Epithelial cell of prostate (primary cell): ENCODE measurements at places on chromosomes 3 and 15.

- no peak for DNase-seq
Measured at GRCh38 chr15:41930867-41931222, 37.0 kb upstream of the SPTBN5 start.

DNA sequence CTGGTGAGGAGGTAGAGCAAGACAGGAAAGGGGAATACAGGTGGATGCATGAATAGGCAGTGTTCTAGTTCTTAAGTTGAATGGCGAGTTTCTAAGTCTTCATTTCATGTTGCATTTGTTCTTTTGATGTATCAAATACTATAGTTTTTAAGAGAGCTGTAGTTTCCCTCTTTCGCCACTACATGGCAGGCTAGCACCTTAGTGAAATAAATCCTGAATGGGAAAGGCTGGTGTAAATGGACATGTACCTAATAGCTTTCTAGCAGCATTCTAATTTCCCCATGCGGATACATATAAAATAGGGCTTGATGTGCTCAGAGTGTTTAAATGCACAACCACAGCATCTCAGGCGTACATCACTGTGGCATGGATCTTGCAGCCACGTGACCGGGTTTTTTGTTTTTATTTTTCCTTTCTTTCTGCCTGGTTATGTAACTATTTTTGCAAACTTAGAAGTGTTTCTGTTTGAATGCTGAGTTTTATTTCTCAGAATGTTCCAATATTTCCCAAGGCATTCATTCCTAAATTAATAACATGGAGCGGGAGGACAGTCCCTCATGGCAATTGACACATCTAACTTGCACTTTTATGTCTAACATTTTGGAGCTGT lies 23.5 kb upstream of the CLN6 start:
- no peak for DNase-seq

- no peak for DNase-seq
Measured at GRCh38 chr15:60004009-60004845, at the start of gene FOXB1. FOXB1 (plus strand) TSS chr15:60004311; CDS start chr15:60004964, 653 bp downstream.

DNA sequence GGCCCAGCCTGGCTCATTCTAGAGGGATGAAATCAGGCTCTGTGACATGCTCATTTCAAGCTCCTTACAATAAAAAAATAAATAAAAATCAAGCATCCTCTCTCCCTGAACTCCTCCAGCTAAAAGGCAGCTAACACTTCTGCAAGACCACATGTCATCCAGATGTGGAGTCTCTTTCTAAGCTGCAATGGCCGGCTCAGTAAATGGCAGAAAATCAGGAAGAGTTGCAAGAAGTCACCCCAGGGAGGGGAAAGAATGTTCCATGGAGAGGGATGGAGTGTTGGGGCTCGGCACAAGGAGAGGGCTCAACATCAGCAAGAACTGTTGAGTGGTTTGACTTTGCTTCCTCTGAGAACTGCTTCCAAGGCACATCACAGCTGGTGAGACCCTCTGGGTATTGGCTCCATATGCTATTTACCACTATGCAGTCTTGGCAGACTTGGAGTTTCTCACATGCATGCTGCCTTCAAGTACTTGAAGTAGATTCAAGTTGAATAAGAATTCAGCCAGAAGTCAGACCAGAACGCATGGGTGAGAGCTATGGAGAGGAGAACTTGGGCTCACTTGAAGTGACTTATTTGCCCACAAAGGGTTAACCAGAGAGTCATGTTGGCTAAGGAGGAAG lies 689.0 kb downstream of the NTRK3 start:
- DNase-seq = no peak

- no peak for DNase-seq
Measured at GRCh38 chr15:62957130-62957529, 85.4 kb upstream of the TPM1 start.

- no peak for DNase-seq
Measured at GRCh38 chr15:63155486-63155885, 1.8 kb downstream of the RPS27L start.

- DNase-seq = peak; percentile 8
Measured at GRCh38 chr3:33758864-33759263, 39.6 kb upstream of the PDCD6IP start.
